Activated naive CD8-positive, alpha-beta T cell treated with anti-CD3 and anti-CD28 coated beads, Interleukin-2, amount 50 U/mL, for 24 hours (primary cell): ENCODE measurements at places on chromosomes 2 and 18.

DNA sequence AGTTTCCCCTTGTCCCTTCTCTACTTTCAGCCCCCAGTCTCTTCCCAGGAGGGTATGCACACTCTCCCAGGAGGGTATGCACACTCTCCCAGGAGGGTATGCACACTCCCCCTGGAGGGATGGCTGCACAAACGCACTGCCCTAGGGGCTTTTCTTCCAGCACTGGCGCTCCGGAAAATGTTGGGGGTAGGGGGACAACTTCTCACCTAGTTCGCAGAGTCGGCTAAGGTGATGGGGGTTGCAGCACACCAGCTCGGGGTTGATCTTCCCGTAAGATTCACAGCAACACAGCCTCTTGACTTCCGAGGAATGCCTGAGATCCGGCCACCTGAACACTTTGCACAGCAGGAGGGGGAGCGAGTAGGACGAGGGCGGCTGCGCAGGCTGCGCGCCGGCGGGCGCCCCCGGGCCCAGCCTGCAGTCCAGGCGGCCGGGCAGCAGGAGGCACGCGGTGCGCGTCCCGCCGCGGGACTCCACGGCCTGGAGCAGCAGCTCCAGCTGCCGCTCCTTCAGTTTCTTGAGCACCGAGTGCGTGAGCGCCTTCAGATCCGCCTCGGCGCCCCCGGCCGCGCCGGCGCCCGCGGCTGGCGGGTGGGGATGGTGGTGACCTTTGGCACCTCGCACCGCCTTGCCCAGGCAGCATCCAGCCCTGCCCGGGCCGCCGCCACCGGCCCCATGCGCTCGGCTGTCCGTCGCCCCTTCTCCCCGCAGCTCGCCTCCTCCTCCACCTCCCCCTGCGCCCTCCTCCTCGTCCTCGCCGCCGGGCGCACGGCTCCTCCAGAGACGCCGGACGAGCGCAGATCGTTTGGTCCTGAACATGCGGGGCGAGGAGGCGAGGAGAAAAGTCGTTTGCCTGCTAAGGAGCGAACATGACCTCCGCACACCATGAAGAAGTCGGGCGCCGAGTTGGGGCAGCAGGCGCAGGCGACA, 894 bp downstream of the SMAD7 start:
- peak; percentile 44 for DNase-seq

- no peak for DNase-seq
Measured at GRCh38 chr2:191170301-191170636, 19.5 kb upstream of the STAT4 start.

DNA sequence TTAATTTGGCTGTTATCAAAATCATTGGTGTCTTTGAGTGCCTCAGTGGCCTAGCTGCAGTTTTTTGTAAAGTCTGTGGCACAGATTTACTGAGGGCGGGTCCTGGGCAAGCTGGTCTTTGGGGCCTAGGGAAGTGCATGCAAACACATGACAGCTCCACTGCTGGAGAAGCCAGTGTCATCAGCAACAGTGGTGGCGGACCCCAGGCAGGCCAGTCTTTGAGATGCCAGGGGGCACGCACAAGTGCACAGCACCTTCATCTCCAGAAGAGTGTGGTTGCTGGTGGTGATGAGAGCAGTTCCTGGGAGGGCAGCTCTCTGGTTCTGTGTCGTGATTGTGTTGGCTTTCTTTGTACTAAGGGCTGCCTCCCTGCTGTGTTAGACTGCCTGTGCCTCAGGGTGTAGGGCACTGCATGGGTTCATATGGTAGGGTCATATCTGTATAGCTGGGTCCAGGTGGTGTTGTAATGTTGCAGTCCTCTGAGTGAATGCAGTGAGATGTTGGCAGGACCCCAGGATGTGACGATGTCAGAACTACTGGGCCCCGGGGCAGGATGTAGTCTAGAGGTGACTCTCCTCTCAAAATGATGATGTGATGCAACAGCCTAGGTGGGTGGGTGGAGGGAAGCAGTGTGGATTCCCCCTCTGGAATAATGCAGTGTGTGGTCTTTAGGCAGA, 646.7 kb upstream of the CDH2 start:
- DNase-seq: no peak

DNA sequence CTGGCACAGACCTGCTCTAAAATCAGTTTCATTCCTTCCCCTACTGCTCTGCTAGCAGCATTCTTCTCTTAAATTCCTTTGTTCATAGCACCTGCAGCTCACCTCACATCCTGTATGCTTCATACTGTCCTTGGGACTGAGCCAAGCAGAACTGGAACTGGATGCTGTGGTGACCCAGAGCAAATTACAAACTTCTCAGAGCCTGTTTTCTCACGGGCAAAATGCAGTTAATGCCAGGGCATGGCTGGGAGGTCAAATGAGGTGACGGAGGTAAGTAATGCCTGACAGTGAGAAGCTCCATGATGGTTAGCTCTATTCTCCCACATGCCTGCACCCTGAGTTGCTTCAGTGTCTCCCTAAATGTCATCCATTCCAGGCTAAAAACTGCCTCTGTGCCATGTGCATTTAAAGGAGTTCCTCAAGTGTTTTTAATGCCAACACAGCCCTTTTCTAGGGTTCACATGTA, 29.7 kb downstream of the C2orf42 start:
- DNase-seq: no peak

DNA sequence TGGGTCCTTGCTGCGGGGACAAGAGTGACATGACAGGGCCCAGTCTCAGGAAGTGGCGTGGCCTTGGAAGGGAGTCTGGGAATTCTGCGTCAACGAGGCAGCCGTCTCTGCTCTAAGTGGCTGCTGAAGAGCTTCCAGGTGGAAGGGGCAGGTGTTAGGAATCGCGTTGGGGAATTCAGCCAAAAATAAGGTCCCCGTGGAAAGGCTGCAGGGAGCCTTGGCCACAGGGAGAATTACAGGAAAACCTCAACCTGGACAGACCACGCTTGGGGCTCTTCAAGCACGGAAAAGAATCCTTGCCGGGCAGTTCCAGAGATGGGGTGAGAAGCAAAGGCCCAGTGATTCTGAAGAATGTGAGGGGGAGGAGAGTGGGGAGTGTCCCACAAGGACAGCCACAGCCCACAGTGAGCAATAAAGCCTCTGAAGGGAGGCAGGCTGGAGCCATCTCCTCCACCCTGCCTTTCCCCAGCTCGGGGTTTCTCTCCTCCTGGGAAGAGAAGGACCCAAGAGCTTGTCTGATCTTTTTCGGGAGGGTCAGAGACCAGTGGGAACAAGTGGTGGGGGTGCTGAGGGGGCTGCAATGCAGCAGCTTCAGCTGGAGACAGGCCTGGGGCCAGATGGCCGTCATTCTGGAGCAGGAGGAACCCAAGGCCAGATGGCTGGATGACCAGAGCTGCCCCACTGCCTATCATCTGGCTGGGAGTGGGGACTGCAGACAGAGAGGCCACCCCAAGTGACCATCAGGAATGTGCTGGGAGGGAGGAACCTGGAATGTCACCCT, 106.4 kb upstream of the SMAD2 start:
- DNase-seq: no peak

GRCh38 chr2:54839461-54840255, 116.2 kb downstream of the EML6 start:
- no peak for DNase-seq

GRCh38 chr2:23385748-23386338, 864 bp downstream of the KLHL29 start:
- DNase-seq: no peak

DNA sequence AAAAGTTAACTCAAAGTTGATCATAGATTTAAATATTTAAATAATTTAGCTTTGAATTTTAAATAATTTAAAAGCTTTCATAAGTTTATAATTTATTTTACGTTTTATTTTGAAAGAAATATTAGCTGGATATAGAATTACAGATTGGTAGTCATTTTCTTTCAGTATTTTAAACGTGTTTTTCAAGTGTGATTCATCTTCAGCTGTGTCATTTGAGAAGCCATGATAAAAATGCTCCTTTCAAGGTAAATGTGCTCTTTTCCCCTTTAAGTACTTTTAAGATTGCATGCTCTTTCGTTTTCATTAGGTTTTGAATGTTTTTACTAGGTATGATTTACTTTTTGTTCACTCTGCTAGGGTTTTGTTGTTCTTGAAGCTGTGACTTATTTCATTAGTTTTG, 116.8 kb upstream of the FIGN start:
- no peak for DNase-seq

DNA sequence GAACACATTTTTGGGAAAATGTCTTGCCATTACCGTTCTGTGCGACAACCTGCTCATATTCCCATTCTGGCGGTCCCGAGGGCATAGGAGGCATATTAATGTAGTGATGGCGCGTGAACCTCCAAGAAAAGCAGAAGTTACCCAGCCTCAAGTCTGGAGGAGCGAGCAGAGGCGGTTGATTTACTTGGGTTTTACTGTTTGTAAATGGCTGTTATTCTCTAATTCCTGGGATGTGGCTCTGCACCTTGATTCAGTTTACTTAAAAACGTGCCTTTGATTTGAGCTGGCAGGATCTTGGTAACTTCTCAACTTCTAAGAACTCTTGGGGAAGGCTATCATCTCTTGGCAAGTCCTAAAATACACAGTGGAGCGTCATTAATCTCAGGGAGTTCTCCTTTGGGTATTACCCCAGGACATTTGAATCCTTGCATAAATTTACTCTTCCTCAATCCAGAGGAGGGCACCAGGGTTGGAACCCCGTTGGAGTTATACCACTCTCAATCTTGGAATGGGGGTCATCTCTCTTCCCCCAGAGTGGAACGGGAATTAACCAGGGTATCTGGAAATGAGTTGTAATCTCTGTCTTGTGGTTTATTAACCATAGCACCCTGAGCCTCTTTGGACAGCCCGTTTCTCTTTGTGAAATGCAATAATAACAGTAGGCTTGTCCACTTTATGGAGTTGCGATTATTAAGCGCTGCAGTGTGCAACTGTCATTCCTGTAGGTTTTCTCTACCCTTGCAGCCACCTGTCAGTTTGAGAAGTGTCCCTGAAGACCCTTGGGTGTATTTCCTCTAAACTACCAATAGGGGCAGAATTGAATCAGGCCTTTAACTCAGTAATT, 2.1 kb downstream of the HK2 start:
- no peak for DNase-seq

GRCh38 chr18:36095936-36096519, 28.7 kb upstream of the RPRD1A start:
- DNase-seq: no peak

GRCh38 chr18:35680139-35680551, 98.6 kb downstream of the GALNT1 start:
- no peak for DNase-seq

GRCh38 chr18:49025426-49025766, 74.6 kb upstream of the SMAD7 start:
- no peak for DNase-seq

DNA sequence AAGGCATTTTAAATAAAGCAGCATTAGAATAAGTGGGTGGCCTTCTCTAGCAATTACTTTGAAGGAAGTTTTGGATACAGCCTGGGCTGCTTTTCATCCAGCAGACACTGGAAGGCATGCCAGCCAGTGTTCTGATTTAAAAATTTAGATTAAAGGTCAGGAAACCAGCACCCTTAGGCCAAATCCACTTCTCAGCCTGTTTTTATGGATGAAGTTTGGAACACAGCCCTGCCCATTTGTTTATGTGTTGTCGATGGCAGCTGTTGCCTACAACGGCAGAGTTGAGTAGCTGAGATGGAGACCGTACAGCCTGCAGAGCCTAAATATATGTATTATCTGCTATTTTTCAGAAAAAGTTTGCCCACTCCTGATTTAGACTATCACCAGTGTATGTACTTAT, 313.6 kb upstream of the ACVR2A start:
- DNase-seq: no peak

DNA sequence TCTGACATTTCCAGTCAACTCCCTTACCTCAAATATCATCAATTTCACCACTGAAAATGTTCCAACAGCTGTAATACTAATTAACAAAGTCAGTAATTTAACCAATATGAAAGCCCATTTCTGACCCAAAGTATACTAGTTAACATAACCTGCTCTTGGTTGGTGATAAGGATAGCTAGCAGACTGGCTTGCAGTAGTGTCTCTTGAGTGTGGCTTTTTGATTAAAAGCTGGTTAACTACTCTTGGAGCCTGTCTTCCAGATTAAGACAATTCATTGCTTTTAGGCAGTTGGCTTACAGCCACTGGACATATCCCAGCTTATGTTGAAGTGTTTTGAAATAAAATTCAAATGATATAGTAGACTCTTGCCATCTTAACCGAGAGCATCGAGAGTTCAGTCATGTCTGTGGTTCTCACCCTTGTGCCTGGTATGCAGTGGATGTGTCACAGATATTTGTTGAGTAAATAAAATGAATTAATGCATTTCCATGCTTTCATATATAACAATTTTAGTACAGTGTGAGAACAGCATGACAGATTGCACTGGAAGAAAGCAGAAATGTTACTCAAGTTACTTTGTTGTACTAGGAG, 158.1 kb downstream of the TANC1 start:
- no peak for DNase-seq

GRCh38 chr2:96703021-96703751, 36.7 kb downstream of the LMAN2L start:
- DNase-seq: no peak

- DNase-seq: no peak
Measured at GRCh38 chr2:95225658-95226057, 18.3 kb downstream of the ZNF892 start.

GRCh38 chr2:216773072-216773471, 77.7 kb upstream of the IGFBP5 start:
- DNase-seq: no peak

GRCh38 chr18:23316988-23317387, 136.1 kb upstream of the RIOK3 start:
- DNase-seq: no peak

DNA sequence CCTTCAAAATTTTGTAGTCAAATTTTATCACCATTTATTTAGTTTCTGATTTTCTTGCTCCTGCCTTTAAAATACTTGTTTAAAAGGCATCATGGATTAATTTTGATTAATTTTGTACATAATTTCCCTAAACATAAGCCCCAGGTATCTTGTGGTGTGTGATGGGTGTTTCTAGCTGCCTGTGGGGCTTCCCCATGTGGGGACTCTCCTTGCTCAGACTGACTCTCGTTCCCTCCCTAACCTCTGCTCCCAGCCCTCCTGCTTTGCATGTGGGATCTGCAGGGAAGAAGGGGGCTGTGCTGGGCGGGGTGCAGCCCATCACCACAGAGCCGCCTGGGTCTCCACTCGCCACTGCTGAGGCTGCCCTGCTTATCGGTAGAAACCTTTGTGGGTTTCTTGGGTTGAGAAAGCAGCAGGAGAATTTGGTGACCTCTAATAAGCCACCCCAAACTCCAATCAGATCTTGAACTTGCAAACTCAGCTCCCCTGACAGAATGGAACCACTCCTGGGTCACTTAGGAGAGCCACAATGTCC, 72.5 kb downstream of the MRPS9 start:
- no peak for DNase-seq

- DNase-seq: no peak
Measured at GRCh38 chr18:42048158-42048557, 93.1 kb downstream of the PIK3C3 start.

DNA sequence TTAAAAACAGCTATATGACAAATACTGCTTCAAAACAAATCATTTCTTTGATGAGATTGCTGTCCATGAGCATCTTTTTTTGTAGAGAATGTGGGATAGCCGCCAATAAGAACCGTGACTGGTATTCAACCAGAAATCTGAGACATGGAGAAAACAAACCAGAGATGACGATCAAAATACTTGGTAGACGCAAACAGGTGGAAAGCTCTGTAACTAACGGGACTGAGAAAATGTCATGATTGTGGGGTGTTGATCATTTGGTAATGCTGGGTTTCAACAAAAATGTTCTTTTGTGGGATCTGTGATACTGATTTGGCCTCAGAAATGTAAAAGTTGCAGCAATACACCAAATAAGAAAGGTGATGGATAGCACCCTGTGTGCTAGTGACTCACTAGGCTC, 364.8 kb downstream of the NYAP2 start:
- no peak for DNase-seq
